ENCODE measurements at places on chromosomes 16 and 17. TPM values are rescaled to one million over a fixed set of nuclear protein-coding genes. Genes with fewer than 3 reads are reported as not detected.

Gene TPSD1
- total RNA-seq = not detected

Gene C1QTNF1
- not detected for total RNA-seq

Gene E2F4
- total RNA-seq = 91.3 TPM

Gene CPHXL2
- not detected for total RNA-seq

Gene WNT9B
- not detected for total RNA-seq

Gene PRR15L
- not detected for total RNA-seq

Gene HEXIM1
- 28.8 TPM for total RNA-seq

DNA sequence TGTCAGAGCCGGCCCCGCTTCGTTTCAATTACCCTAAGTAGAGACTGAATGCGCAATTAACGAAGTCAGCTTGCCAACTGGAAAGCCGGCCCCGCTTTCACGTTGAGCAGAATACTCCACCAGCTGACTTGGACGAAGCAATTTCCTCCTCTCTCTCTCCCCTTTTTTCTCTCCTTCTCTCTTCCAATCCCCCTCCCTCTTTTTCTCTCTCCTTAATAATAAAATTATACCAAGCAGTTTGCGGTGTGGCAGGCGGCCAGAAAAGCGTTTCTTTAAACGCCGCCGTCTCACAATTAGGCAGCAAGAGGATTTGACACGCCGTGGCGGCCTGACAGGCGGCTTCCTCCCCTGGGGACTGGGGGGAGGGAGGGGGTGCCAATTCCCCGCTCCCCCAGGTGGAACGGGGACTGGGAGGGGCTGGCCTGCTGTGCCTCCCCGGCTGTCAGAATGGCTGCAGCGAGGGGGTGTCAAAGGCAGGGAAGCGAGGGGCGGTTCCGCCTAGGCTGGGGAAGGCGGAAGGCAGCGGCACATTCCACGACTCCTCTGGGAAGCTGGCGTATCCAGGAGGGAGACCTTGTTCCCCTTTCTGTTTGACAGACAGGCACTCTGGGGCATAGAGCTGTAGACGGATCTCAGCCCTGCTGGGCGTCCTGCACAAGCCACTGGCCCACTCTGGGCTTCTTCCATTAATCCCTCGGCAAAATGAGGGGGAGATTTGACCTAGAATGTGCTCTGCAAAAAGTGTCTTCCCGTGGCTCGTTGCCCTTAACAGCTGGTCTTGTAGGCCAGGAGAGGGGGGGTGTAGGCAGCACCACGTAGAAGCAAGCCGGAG is 52.7 kb downstream of the SREBF1 start:
- no peaks in the 10 kb centered on the region for H3K36me3 ChIP-seq
- peaks cover 18% of the 10 kb centered on the region for H3K4me1 ChIP-seq

- no peaks in the 10 kb centered on the region for H3K36me3 ChIP-seq
- no peaks in the 10 kb centered on the region for H3K27me3 ChIP-seq
- H3K27ac ChIP-seq = no peak overlapping the region
- peaks cover 32% of the 10 kb centered on the region for H3K4me1 ChIP-seq
Observed at GRCh38 chr16:10871157-10871991, 5.6 kb upstream of the CIITA start.

DNA sequence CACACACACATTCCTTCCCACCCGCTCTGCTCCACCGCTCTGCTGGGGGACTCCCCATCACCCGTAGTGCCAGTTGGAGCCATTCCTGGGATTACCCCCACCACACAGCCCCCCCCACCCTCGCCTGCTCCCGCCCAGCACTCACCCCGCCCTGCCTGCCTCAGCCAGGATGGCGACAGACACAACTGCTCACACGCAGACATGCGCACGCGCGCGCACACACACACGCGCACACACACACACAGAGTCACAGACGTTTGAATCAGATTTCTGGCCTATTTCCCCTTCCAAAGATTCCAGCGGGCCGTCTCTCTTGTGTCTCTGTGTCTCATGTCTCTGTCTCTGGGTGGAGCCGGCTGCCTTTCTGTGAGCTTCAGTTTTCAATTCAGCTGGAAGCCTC is 4.4 kb downstream of the CACNA1G start:
- peaks cover 23% of the 10 kb centered on the region for H3K27me3 ChIP-seq
- H3K36me3 ChIP-seq = no peaks in the 10 kb centered on the region
- no peak overlapping the region for H3K27ac ChIP-seq
- H3K4me3 ChIP-seq = no peak overlapping the region
- DNase-seq = no peak
- H3K4me1 ChIP-seq = peaks cover 33% of the 10 kb centered on the region

- peak overlapping the region; percentile 33 for H3K4me3 ChIP-seq
- H3K27me3 ChIP-seq = peaks cover 24% of the 10 kb centered on the region
- H3K27ac ChIP-seq = no peak overlapping the region
- H3K4me1 ChIP-seq = peaks cover 27% of the 10 kb centered on the region
- no peaks in the 10 kb centered on the region for H3K36me3 ChIP-seq
Observed at GRCh38 chr17:8073627-8074484, 13.7 kb downstream of the ALOX12B start.

GRCh38 chr17:61458421-61459141 is 6.4 kb downstream of the TBX4 start:
- H3K27ac ChIP-seq = no peak overlapping the region
- H3K4me3 ChIP-seq = no peak overlapping the region
- H3K27me3 ChIP-seq = peaks cover 11% of the 10 kb centered on the region
- H3K36me3 ChIP-seq = no peaks in the 10 kb centered on the region

DNA sequence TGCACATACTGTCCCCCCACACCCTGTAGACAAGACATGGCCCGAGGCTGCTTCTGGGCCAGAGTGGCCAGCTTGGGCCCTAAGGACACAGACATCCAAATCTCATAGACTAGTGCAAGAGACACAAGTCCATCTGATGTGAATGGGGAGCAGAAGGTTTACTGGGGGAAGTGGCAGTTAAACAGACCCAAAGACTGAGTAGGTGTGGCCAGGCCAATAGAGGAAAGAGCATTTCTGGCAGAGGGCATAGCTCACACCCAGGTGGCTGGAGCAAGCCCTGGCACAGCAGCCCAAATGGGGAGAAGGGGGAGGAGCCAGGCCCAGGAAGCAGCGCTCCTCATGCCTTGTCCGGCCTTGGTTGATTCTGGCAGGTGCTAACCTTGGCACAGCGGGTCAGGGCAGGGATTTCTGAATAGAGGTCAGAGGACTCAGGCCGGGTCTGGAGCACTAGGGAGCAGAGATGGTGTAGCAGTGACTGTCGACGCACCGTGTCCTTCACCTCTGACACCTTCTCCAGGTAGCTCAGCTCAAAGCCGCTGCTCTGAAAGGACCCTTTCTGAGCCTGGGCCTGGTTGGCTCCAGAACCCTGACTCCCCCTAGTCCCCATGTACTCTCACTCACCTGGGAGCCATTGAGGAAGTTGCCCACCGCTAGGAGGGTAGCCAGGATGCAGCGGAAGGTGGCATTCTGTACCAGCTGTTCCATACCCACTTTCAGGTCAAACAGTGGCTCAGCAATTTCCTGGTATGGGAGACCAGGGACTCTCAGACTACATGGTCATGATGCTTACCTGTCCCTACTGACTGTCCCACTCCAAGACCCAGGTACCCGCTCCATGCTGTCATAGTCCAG is 4.1 kb downstream of the TMEM208 start:
- no peak overlapping the region for H3K27ac ChIP-seq
- no peak overlapping the region for H3K4me3 ChIP-seq
- peaks cover 30% of the 10 kb centered on the region for H3K4me1 ChIP-seq
- no peak for DNase-seq

DNA sequence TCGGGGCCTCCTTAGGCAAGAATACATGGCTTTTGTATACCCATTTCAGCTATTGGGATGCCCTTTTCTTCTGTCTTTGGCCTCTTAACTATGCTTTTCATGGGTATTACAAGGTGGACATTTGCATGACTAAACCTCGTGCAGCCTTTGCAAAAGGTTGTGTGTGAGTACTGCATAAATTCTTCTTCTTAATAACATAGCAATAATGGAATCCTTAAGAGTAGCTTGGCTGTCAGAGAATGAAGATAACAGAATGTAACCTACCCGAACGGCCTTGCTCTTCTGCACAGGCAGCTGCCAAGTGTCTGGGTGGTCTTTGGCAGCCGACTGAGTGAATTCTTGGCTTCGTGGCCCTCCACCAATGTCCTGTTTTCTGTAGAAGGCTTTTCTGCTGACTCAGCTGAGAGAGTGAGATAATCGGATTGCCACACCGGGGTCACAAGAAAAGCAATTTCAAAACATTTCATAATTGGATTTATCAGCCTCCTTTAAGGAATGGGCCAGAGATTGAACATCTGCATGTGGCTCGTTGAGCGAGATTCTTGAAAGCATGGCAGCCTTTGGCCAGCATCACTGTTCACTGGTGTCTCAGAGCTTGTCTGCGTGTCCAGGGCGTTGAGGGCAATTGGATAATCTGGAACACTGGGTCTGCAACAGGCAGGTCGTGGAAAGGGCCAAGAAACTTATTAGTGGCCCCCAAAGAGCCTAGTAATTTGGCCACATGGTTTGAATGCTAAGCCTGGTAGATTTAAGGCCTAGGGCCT is 13.4 kb downstream of the IRF8 start:
- no peak overlapping the region for H3K4me3 ChIP-seq
- no peaks in the 10 kb centered on the region for H3K27me3 ChIP-seq
- H3K27ac ChIP-seq = no peak overlapping the region
- no peak for DNase-seq
- no peaks in the 10 kb centered on the region for H3K4me1 ChIP-seq

GRCh38 chr17:74698069-74698468 is 14.7 kb downstream of the CD300LF start:
- no peaks in the 10 kb centered on the region for H3K36me3 ChIP-seq
- no peak overlapping the region for H3K4me3 ChIP-seq
- H3K27me3 ChIP-seq = no peaks in the 10 kb centered on the region
- no peak for DNase-seq

- peaks cover 21% of the 10 kb centered on the region for H3K36me3 ChIP-seq
- no peak overlapping the region for H3K4me3 ChIP-seq
- no peak overlapping the region for H3K27ac ChIP-seq
- H3K27me3 ChIP-seq = no peaks in the 10 kb centered on the region
- no peak for DNase-seq
- H3K4me1 ChIP-seq = no peaks in the 10 kb centered on the region
Observed at GRCh38 chr16:2244301-2244700, 7.1 kb downstream of the ECI1 start.

DNA sequence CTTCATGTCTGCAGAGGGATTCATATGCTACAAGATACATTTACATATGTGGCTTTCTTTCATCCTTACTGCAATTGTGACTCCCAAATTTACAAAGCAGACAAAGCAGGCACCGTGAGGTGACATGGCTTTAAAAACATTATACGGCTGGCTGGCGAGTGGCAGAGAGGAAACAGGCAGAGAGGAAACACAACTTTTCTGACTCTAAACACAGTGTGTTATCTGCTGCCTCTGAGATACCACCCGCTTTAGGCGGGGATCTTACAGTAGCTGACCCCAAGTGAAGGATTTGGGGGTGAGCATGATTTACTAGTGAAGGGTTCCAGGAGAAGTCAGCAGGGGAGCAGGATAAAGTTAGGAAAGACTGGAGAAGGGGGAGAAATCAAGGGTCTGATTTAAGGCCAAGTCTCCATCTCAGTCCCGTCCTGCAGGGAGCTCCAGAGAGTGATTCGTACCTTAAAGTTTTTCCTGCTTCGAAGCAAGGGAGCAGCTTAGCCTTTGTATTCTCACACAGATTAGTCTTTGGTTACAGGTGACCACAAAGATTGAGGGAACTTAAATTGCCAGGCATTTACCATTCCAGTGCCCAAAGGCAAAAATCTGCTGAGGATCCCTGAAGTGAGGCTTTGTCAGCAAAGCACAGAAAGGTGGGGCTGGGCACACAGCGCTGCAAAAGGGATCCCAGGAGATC is 355.0 kb downstream of the GRIN2A start:
- no peaks in the 10 kb centered on the region for H3K4me1 ChIP-seq
- H3K27me3 ChIP-seq = no peaks in the 10 kb centered on the region
- no peak for DNase-seq
- H3K36me3 ChIP-seq = no peaks in the 10 kb centered on the region
- no peak overlapping the region for H3K27ac ChIP-seq

DNA sequence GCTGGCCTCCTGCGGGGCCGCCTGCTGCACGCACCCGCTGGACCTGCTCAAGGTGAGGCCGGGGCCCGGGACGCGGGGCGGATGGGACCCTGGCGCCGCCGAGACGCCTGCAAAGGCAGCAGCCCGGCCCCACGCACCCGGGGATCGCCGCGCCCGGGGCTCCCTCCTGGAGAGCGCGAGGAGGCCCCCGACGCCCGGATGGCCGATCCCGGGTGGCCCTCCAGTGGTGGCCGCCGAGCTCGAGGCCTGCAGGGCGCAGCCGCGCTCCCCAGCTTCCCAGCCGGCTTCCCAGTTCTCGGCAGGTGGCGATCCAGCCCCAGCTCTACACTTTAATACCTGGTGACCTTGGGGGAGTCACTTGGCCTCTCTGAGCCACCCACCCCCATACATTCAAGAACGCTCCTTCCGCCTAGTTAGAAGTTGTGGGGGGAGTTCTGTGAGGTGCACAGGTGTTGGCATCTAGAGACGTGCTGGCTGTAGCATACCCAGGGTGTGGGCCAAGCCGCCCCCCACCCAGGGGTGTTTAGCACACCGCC is 452 bp downstream of the SLC25A10 start:
- DNase-seq = peak; percentile 11
- H3K36me3 ChIP-seq = no peaks in the 10 kb centered on the region
- peaks cover 28% of the 10 kb centered on the region for H3K4me1 ChIP-seq
- H3K4me3 ChIP-seq = peak overlapping the region; percentile 58

GRCh38 chr16:2285731-2286191 is 17.8 kb upstream of the RNPS1 start:
- no peaks in the 10 kb centered on the region for H3K36me3 ChIP-seq
- no peaks in the 10 kb centered on the region for H3K27me3 ChIP-seq
- H3K4me3 ChIP-seq = no peak overlapping the region
- no peak overlapping the region for H3K27ac ChIP-seq
- DNase-seq = no peak

- H3K27ac ChIP-seq = no peak overlapping the region
- no peaks in the 10 kb centered on the region for H3K27me3 ChIP-seq
- DNase-seq = no peak
- no peaks in the 10 kb centered on the region for H3K36me3 ChIP-seq
- H3K4me3 ChIP-seq = no peak overlapping the region
Observed at GRCh38 chr17:74637926-74638325, 14.4 kb upstream of the CD300E start.

DNA sequence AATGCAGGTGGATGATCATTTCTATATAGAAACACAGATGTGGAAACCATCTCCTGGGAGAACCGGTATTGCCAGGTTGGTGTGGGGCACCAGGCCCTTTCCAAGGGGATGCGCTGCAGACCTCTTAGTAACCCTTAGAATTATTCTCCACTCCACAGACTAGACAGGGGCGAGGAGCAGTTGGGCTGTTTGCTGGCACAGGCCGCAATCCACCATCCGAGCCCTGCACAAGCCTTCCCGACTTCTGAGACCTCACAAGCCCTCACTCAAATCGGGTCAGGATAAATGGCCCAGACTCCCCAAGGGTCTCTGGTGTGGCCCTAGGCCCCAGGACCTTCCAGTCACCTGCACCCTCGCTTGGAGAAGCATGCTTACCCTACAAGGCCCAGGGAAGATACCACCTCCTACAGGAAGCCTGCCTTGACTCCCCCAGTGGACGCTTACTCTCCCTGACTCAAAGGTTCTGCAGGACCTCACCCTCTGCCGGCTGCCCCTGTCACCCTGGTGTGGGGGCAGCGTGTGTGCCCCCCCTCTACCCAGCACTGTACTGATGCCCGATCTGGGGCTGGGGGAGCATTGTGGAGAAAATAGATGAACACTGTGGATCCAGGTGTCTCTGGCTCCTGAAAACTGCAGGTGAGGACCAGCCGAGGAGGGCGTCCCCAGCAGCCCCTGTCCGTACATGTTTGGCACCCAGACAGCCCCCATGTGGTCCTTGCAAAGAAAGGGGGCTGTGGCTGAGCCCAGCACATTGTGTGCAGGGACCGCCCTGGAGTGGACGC is 49.8 kb upstream of the ACSF3 start:
- H3K4me1 ChIP-seq = no peaks in the 10 kb centered on the region
- H3K36me3 ChIP-seq = no peaks in the 10 kb centered on the region
- no peak overlapping the region for H3K4me3 ChIP-seq
- H3K27me3 ChIP-seq = no peaks in the 10 kb centered on the region
- no peak for DNase-seq
- H3K27ac ChIP-seq = no peak overlapping the region
